ENCODE measurements at places on chromosomes 4 and X. TPM values are rescaled to one million over a fixed set of nuclear protein-coding genes. Genes with fewer than 3 reads are reported as not detected.

- peak; percentile 24 for DNase-seq
These were observed 45.1 kb upstream of the LAMP2 start for GRCh38 chrX:120514236-120514635.

The NALF2 gene
- 0.79 TPM for total RNA-seq

GRCh38 chr4:156838761-156839160 lies 132.8 kb downstream of the PDGFC start:
- DNase-seq, result no peak

The NFKB1 gene
- 19.0 TPM for total RNA-seq

DNA sequence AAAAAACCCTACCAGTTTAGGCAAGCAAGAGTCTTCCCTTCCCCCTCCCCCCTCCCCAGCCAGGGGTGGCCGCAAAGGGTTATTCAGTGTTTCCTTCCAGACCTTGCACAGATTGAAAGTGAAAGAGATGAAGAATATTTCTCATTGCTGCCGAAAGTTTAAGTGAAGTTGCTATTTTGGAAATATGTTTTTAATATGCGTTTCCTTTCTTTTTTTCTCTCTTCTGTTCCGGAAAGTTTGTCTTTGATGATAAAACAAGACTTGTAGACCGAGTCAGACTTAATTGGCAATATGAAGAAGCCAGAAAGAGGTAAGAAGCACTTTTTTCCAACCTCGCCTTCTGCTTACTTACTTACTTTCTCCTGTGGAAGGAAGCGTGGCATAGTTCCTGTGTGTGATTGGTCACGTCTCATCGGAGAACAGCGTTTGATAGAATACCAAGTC lies 58.5 kb upstream of the CLCN4 start:
- DNase-seq, result no peak

DNA sequence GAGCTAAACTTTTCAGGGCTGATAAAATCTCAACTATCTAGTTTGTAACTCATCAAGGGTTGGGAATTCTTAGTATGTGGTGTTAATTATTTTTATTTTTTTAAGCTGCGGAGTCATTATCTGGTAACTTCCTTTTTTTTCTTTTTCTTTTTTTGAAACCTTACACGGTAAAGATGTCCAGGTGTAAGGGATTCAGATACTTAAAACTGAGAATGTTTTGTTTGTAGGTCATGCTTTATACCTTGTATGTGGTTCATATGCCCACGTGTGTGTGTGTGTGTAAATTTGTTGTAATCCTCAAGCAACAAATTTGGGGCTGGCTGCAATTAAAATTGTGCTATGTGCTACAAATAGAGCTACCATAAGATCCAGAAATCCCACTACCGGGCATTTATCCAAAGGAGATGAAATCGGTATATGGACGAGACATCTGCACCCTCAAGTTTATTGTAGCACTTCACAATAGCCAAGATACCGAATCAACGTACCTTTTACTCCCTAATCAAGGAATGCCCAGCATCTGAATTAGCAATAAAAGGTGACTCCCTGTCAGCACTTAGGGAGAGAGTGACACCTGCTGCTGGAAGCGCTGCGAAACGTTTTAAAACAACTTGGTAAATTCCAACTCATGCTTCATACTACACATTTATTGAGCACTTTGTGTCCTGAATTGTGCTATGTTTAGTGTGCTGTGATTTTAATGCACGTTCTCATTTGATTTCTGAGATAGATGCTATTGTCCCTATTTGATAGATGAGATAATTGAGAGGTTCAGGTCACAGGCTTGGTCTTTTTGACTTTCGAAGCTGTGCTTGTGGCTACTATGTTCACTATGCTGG lies 16.1 kb downstream of the MSMO1 start:
- peak; percentile 44 for DNase-seq

The PDCL2 gene
- not detected for total RNA-seq

- DNase-seq, result peak; percentile 3
These were observed 72.0 kb downstream of the SMARCA5 start for GRCh38 chr4:143585548-143585947.

- DNase-seq, result no peak
These were observed 34.1 kb downstream of the SMPX start for GRCh38 chrX:21723814-21724213.

GRCh38 chr4:80343887-80344286 lies 8.4 kb downstream of the CFAP299 start:
- no peak for DNase-seq

DNA sequence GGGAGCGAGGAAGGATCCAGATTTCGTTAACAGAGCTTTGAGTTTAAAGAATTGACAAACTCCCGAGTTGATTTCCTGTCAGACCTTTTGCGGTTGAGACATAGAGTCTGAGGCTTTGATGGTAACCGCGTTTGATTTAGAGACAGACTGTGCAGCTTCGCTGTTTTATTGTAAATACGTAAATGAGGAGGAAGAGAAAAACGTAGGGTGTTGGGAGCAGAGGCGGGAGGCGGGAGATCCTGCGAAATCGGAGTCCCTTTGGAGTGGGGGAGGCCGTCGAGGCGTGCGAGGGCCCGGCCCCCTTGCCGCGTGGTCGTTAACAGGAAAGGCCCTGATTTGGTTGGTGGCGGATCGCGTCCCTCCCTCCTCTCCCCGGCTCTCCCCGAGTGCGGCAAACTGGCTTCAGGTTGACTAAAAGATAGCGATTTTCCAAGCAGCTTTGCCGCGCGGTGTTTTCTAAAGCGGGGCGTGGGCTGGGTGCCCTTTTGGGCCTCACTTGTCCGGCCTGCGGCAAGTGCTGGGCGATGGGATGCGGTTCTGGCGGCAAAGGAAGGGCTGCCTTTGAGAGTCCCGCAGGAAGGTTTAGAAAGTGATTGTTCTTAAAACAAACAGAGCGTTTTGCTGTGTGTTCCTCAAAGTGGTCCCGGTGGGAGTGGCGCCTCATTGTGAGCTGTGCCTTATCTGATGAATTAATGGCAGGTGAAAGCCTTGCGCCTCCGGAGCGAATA lies 857 bp downstream of the SCML1 start:
- peak; percentile 24 for DNase-seq

DNA sequence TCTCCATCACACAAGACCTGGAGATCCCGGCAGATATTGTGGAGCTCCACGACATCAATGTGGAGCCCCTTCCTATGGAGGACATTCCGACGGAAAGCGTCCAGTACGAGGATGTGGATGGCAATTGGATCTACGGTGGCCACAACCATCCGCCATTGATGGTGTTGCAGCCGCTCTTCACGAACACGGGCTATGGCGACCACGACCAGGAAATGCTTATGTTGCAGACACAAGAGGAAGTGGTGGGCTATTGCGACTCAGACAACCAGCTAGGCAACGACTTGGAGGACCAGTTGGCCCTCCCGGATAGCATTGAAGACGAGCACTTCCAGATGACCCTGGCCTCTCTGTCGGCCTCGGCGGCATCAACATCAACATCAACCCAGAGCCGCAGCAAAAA lies 717 bp downstream of the YY2 start:
- DNase-seq, result no peak

The ZCCHC13 gene
- not detected for total RNA-seq

GRCh38 chrX:54291758-54292157 lies 66.1 kb downstream of the WNK3 start:
- no peak for DNase-seq

All from bronchial epithelial cell (primary cell).